NCI-H146 (cell line): ENCODE measurements at places on chromosomes 11 and 22.
A peak's percentile ranks its signal among the peaks of the same experiment; 100 is the strongest.

GRCh38 chr11:86627776-86628455, 44.5 kb downstream of the ME3 start:
- DNase-seq: no peak

- no peak for DNase-seq
Measured at GRCh38 chr11:31804312-31805036, 6.6 kb downstream of the PAX6 start.

DNA sequence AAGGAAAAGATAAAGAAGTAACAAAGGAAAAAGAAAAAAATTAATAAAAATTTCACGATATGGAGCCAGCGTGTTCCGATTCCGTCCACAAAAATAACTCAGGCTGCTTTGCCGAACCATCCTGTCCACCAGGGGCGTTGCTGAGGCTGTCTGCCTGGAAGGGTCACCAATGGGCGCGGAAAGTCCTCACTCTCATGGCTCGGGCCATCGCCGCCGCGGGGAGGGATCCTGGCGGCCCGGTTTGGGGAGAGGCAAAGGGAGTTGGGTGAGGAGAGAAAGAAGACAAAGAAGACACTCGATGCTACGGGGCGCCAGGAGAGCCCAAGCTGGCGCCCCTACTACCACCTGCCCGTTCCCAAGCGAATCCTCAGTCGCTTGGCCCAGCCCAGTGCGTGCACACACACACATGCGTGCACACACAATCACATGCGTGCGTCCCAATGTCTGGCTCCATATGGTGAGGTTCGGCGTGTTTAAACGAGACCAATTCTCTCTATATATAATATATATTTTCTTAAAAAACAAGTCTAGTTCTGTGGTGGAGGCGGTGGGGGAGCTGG, 5.6 kb upstream of the PYGM start:
- DNase-seq: no peak

DNA sequence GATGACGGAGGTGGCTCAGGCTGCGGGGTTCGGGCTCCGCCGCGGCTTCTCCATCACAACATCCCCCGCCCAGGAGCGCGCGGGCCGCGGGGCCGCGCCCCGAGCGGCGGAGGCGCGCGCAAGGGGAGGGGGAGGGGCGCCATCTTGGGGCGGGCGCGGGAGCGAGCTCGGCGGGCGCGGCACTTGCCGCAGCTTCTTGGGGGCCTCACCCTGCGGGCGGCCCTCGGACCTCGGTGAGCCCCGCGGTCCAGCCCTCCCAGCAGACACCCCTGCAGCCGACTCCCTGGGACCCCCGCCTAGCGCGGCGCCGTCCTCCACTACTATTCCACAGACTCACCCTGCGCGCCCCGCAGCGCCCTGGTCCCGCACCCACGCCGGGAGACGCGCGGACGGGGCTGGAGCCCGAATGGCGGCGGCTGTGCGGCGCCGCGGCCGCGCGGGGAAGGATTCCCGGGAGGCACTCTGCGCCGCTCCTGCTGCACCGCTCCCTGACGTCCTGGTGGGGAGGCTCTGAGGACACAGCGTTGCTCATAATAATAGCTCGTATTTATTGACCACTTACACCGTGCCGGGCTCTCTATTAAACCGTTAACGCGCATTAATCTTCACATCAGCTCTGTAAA, at the start of gene APBB1:
Gene APBB1 (minus strand): TSS at position 86 of the 623 bp plus-strand sequence. CDS start 7,747 bp downstream, outside the sequence.
- peak; percentile 67 for DNase-seq

GRCh38 chr11:2140411-2141400, 1.5 kb upstream of the IGF2 start:
- DNase-seq: no peak

DNA sequence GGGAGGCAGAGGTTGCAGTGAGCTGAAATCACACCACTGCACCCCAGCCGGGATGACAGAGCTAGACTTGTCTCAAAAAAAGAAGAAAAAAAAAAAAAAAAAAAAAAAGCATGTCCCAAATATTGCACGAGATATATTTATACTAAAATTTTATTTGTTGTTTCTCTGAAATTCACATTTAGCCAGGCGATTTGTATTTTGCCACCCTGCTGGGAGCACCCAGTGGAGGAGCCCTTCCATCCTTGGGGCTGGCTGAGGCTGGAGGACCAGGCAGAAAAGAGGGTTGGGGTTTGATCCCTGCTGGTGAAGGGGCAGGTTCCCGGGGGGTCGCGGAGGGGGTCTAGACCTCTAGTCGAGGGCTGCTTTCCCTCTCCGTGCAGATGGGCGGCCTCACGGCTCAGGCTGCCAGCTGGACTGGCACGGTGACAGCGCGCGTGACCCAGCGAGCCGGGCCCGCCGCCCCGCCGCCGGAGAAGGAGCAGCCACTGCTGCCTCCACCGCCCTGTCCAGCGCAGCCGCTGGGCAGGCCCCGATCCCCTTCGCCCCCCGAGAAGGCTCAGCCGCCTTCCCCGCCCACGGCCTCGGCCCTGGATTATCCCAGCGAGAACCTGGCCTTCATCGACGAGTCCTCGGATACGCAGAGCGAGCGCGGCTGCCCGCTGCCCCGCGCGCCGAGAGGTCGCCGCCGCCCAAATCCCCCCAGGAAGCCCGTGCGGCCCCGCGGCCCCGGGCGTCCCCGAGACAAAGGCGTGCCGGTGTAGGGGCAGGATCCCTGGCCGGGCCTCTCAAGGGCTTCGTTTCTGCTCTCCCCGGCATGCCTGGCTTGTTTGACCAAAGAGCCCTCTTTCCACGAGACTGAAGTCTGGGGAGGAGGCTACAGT, 952 bp upstream of the CATSPERZ start:
- DNase-seq: no peak

DNA sequence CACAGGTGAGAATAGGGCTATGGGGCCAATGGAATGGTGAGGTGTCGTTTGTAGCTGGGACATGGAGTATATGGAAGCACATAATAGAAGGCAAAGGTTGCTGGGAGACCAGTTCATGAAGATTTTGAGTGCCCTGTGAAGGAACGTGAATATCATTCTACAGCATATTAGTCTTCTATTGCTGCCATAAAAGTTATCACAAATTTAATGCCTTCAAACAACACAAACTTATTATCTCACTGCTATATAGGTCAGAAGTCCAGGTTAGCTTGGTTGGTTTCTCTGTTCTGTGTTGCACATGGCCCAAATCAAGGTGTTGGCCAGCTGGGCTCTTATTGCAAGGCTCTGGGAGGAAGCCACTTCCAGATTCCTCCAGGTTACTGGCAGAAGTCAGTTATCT, 110.6 kb downstream of the SYN3 start:
- no peak for DNase-seq

DNA sequence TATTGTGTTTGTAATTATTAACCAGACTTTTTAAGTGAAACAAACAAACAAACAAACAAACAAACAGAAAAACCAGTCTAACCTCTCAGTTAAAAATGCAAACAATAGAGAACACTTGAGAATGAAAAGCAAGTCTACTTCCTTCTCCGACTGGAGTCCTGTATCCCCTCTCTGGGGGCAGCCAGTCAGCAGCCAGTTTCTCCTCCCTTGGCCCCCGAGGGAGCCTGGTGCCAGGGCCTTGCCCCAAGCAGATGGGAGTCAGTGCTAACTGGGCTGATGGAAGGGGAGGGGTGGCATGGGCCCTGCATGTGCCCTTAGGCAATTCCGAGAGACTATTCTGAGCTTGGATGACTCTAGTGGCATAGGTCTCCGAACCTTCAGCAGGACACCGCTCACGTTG, 137.2 kb downstream of the GRIK4 start:
- DNase-seq: no peak
